ENCODE measurements at places on chromosomes 3 and 15.

GRCh38 chr15:66138096-66138783 lies 115.3 kb downstream of the MEGF11 start:
- no peak for DNase-seq

DNA sequence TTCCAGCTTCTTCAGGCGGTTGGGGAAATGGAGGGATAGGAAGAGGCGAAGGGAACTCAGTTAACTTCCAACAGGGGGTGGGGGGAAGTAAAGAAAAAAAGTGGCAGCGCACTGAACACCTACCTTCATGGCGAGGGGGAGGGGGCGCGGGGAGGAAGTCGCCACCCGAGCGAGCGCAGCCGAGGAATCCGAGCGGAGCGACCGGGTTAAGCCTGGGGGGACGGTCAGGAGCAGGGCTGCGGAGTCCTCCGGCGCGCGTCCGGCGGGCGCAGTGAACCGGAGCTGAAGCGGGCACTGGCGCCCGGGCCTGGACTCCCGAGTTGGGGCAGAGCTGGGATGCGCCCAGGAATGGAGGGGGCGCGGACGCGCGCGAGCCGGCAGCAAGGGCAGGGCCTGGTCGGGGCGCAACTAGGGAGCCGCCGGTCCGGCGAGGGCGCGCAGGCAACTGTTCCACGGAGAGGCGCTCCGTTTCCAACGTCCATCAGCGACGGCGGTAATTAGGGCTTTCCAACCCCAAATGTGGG lies at the start of gene WNT5A:
Gene WNT5A, minus strand, starts transcription at position 450 of the 524 bp plus-strand sequence. Its CDS starts 321 bp downstream, at position 129.
- DNase-seq, result no peak

DNA sequence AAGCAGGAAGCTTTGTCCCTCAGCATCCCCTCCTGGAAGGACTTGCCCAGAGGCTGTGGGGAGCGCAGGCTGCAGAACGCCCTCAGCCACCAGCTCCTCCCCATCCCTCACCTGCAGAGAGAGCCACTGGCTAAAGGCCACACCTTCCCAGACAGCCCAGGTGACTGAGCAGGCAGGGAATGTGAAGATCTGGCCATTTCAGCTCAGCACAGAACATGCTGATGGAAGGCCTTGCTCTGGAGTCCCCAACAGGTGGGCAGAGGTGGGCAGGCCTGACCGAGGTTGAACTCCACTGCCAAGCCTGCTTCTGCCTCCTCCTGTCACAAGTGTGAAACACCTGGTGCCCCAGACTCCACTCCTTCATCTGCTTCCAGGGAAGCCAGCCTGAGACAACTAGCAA lies 50.7 kb upstream of the SEC61A1 start:
- DNase-seq, result no peak

DNA sequence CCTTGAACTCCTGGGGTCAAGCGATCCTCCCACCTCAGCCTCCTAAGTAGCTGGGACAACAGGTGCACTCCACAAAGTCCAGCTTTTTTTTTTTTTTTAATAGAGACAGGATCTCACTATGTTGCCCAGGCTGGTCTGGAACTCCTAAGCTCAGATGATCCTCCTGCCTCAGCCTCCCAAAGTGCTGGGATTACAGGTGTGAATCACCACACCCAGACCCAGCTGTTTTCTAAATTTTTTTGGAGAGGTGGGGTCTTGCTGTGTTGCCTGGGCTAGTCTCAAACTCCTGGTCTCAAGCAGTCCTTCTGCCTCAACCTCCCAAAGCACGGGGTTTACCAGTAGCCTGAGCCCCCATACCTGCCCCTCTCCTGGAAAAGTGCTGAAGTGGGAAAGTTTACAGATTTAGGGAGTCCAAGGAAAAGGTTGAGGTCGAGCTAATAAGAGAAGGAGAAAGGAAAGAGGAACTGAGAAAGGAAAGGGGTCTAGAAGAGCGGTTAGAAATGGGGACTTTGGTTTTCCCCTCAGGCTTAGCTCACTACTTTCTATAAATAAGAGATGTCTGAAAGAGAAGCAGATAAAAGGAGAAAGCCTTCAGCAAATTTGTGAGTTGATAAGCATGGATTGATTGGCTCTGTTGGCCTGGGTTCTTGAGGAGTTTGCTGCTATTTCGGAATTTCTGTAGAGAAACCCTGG lies 23.6 kb downstream of the UBE2E1 start:
- DNase-seq, result no peak

- DNase-seq, result no peak
These were observed 15.7 kb upstream of the PRR23E start for GRCh38 chr3:127177226-127177625.

- DNase-seq, result no peak
These were observed 438.2 kb upstream of the ARRDC4 start for GRCh38 chr15:97522347-97522746.

DNA sequence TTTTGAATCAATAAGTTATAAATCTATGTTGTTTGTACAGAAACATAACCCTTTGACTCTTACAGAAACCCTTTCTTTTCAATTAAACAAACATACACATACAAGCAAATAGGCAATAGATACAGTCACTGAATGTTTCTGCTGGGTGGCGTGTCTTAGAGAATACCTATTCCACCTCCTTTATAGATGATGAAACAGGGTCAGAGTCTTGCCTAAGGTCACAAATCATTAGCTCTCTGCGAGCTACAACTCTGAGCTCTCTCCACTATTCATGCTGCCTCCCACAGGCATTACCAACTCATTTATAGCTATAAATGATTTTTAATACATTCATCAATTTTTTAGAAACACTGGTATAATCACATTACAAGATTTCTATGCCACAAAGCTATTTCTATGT lies 152.6 kb downstream of the RSL24D1 start:
- DNase-seq, result no peak

DNA sequence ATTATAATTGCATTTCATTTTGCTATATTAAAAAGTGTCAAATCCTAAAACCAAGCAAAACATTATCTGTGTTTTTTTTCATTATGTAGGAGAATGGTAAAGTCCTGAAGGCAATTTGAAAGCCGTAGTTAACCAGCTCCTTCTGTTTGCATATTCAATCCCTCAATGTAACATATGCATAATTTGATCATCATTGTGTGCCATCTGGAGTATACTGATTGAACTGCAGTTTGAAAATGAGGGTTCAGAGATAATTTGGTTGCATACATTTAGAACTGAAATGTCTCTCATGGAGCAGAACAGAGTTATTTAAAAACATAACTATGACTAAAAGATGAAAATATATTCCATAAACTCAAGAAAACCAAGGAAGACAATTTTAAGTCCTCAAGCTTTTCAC lies 518.6 kb downstream of the GBE1 start:
- no peak for DNase-seq

DNA sequence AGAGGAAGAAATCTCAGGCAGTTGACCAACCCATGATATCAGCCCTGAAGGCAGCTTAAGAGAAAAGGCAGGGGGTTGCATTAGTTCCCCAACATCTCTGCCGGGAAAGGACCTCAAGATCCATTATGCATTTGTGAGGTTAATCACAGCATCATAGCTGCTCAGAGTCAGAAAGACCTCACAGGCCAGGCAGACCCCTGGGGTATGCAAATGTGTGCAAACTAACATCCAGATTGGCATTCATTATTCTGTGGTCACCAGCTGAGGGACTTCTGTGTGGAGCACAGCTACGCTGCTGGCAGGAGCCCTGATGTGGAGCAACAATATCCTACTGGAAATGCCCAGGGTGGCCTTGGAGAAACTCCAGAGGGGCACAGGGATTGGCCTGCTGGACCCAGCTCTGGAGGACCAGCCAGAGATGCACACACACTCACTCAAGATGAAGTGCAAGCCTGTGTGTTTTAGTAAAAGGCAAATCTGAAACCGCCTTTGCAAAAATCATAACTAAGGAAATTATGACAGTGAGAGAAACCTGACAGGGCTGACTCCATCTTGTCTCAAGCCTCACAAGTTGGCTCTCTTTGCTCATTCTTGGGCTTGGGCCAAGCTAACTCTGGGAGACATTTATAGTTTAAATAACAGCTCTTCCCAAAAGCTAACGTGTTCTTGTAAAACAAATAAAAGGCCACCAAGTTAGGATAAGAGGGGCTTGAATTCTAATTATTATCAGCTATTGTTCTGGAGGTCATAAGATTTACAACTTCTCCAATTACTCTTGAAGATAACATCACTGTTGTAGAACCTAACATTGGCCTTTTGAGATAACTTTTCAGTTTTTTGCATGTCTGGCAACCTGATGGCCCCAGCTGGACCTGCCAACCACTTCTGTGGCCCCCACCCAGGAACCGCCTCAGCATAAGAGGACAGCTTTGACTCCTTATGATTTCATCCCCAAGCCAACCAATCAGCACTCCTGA lies 257.1 kb downstream of the UACA start:
- no peak for DNase-seq

DNA sequence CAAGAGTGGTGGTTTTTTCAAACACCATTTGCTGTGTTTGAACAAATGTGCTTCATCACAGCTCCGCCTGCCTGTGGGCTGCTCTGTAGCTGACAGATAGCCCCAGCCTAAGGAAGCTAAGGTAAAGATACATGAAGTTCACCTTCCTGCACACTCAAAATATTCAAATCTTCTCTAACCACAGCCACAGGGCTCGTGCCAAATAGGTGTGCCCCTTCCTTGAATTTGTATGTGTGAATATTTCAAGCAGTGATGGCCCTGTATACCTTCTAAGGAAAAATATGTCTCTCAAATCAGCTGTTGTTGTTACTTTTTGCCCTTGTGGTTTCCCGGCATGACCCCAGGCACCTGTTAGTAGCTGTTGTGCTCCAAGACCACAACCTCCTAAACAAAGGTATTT lies 92.8 kb downstream of the CCNL1 start:
- DNase-seq, result no peak

GRCh38 chr15:67941648-67942310 lies 101.9 kb upstream of the RNU6-1 start:
- no peak for DNase-seq

GRCh38 chr15:78291698-78292097 lies 7.7 kb downstream of the SKIC8 start:
- DNase-seq, result no peak

DNA sequence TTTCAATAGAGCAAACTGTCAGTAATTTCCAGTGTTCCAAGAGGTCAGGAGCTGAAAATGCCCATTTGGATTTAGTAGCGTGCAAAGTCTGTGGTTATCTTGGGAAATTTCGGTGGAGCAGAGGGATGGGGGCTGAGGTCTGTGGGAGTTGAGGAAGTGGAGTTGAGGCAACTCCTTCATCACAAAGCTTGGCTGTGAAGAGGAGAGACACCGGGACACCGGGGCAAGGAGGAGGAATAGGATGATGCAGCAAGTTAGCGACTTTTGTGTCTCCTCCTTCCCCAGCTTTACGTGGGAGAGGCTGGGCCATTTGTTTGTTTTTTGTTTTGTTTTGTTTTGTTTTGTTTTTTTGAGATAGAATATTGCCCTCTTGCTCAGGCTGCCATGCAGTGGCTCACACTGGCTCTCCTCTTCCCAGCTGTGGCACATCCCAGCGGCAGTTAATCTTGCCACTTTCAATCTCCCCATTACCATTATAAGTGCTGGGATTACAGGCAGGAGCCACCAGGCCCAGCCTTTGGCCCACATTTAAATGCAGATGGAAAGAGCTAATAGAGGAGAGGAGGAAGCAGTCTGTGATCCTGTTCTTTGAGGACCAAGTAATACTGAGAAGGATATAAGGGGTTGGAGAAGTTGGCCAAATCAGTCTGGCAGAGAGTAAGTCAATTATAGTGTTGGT lies 47.1 kb downstream of the CRTC3 start:
- no peak for DNase-seq

- DNase-seq, result peak; percentile 67
These were observed 8.5 kb downstream of the FAM107A start for GRCh38 chr3:58568572-58569286.

GRCh38 chr3:149581248-149581647 lies 76.6 kb downstream of the WWTR1 start:
- no peak for DNase-seq

GRCh38 chr3:177833332-177833731 lies 636.0 kb upstream of the TBL1XR1 start:
- no peak for DNase-seq

DNA sequence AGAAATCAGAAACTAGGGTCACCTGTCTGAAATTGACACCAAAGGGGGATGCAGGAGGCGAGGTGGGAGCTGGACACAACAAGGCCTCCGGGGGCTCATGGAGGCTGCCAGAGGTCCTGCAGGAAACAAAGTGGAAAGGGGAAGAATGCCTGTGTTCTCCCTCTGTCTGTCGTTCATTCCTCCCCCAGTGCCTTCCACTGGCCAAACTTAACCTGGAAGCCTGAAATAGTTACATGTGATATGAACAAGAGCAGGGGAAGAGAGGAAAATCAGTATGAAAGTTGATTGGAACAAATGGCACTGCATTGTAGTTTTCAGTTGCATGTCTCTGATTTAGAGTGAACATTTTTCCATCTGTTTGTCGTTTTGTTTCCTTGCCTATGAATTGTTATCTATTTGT lies 502.0 kb upstream of the CFAP20DC start:
- no peak for DNase-seq

DNA sequence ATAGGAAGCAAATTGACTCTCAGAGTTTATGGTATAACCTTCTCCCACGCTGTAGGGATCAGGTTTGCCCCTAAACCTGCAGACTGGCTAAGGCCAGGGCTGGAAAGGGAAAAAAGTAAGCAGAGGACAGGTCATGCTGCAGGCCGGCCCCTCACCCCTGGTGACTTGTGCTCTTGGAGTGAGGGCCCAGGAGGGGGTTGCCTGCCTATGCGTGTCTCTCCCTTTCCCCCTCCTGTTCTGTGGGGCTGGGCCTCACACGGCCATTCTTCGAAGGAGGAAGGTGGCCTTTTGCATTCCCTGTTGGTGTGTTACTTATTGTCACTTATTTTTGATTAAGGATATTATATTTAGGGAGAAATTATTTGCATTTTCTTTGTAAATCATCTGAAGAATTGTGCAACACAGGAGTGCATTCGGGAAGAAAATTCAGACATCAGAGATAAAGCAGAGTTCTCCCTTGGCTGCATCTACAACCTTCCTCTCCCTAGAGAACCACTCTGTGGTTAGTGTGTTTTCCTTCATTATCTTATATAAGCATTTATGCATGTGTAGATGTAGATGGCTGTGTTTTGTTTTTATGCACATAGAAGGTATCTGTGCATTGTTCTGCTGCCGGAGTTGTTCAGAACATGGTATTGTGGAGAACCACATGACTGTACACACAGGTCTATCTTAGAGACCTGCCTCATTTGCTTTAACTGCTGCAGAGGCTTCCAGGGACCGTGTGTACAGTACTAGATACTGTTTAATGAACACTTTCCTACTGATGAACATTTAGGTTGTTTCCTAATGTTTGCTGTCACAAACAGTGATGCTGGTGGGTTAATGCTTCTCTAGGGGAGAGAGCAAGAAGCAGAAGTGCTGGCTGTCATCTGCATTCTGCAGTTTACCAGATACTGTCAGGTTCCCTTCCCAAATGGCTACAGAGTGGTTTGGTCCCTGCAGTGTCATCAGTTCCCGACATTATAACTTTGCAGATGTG lies 133.5 kb downstream of the APBA2 start:
- no peak for DNase-seq

- no peak for DNase-seq
These were observed 198.9 kb downstream of the KCNMB2 start for GRCh38 chr3:178735032-178735674.

DNA sequence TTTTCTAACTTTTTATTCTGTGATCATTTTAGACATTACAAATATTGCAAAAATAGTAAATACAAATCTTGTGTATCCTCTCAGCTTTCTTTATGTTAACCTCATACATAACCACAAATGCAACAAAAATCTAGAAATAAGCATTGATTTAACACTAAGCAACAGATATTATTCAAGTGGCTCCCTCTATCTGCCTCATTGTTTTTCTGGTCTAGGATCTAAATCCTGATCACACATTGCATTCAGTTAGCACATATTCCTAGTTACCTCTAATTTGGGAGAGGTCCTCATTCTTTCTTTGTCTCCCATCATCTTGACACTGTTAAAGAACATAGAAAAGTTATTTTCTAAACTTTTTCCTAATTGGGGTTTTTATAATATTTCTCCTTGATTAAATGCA lies 1126.0 kb downstream of the ROBO2 start:
- no peak for DNase-seq

Measured in stimulated activated CD8-positive, alpha-beta memory T cell treated with anti-CD3 and anti-CD28 coated beads, Interleukin-4, amount 100 ng/mL, for 24 hours (primary cell).